Liver (tissue), 10 donors: ENCODE measurements at places on chromosomes 5 and 9. TPM values are rescaled to one million over a fixed set of nuclear protein-coding genes. Genes with fewer than 3 reads are reported as not detected.

DNA sequence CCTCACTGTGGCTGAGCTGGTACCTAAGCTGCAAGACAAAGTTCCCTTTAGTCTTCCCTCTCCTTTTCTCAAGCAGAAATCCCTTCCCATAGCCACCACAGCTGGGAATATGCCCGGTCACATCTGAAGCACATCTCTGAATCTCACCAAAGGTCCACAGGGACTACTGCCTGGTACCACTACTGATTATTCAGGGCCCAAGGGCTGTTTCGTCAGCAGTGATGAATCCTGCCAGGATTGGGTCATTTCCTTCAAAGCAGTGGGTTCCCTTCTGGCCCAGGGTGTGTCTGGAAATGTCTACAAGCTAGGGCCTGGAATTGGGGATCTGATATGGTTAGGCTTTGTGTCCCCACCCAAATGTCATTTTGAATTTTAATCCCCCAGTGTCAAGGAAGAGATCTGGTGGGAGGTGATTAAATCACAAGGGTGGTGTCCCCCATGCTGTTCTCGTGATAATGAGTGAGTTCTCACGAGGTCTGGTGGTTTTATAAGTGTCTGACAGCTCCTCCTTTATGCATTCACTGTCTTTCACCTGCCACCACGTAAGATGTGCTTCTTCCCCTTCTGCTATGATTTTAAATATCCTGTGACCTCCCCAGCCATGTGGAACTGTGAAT lies 83.2 kb upstream of the FST start:
- H3K4me1 ChIP-seq, result no peaks in the 10 kb centered on the region
- no peak overlapping the region for H3K27ac ChIP-seq
- DNase-seq, result no peak
- H3K36me3 ChIP-seq, result no peaks in the 10 kb centered on the region

GRCh38 chr5:140344683-140345423 lies 1.6 kb downstream of the HBEGF start:
- H3K27me3 ChIP-seq, result no peaks in the 10 kb centered on the region
- H3K27ac ChIP-seq, result no peak overlapping the region
- peak overlapping the region; percentile 29 for H3K4me3 ChIP-seq
- H3K36me3 ChIP-seq, result no peaks in the 10 kb centered on the region
- no peak for DNase-seq

GRCh38 chr5:26003966-26004365 lies 1034.4 kb downstream of the CDH9 start:
- H3K4me1 ChIP-seq, result no peaks in the 10 kb centered on the region
- no peak overlapping the region for H3K27ac ChIP-seq
- H3K36me3 ChIP-seq, result no peaks in the 10 kb centered on the region
- no peak for DNase-seq
- H3K27me3 ChIP-seq, result no peaks in the 10 kb centered on the region

DNA sequence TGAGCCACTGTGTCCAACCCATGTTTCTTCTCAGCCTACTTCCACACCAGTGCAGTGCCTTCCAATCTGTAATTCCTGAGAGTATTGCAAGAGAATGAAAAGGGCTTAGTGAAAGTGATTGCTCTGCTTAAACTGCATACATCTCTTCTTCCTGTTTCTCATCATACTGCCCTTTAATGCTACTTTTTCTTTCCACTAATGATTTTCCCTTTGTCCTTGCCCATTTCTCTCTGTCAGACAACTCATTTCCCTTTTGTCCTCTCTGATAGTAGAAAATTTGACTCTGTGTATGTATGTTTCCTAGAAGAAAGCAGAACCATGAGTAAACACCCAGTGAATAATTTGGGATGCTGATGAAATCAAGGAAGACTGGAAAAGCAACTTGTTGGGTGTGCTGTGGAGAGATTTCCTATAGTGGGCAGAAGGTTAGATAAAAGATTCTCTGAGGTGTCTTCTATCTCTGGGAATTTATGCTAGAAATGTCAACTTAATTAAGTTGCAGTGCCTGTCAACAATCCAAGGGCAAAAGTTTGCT lies 102.2 kb upstream of the CHD1 start:
- H3K4me3 ChIP-seq, result no peak overlapping the region
- no peaks in the 10 kb centered on the region for H3K27me3 ChIP-seq
- H3K36me3 ChIP-seq, result no peaks in the 10 kb centered on the region
- H3K27ac ChIP-seq, result no peak overlapping the region
- H3K4me1 ChIP-seq, result peaks cover under 1% of the 10 kb centered on the region
- no peak for DNase-seq

DNA sequence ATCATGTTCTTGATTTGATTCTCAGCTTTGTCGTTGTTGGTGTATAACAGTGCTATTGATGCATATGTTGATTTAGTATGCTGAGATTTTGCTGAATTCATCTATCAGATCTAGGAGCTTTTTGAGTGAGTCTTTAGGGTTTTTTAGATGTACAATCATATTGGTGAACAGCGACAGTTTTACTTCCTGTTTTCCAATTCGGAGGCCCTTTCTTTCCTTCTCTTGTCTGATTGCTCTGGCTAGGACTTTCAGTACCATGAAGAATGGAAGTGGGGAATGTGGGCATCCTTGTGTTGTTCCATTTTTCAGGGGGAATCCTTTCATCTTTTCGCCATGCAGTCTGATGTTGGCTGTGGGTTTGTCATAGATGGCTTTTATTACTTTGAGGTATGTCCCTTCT lies 100.4 kb downstream of the SGCD start:
- H3K4me3 ChIP-seq, result no peak overlapping the region
- no peaks in the 10 kb centered on the region for H3K4me1 ChIP-seq
- DNase-seq, result no peak
- H3K27ac ChIP-seq, result no peak overlapping the region
- H3K27me3 ChIP-seq, result no peaks in the 10 kb centered on the region
- H3K36me3 ChIP-seq, result no peaks in the 10 kb centered on the region

GRCh38 chr5:85000671-85001070 lies 616.0 kb upstream of the EDIL3 start:
- H3K4me1 ChIP-seq, result no peaks in the 10 kb centered on the region
- H3K36me3 ChIP-seq, result no peaks in the 10 kb centered on the region
- no peak for DNase-seq
- no peak overlapping the region for H3K27ac ChIP-seq
- no peaks in the 10 kb centered on the region for H3K27me3 ChIP-seq

GRCh38 chr9:129175825-129176633 lies 2.0 kb downstream of the IER5L start:
- H3K4me1 ChIP-seq, result peaks cover 4% of the 10 kb centered on the region
- no peaks in the 10 kb centered on the region for H3K27me3 ChIP-seq
- no peaks in the 10 kb centered on the region for H3K36me3 ChIP-seq

- no peak for DNase-seq
- no peaks in the 10 kb centered on the region for H3K27me3 ChIP-seq
Measured at GRCh38 chr9:19441730-19442129, 32.9 kb downstream of the ACER2 start.

DNA sequence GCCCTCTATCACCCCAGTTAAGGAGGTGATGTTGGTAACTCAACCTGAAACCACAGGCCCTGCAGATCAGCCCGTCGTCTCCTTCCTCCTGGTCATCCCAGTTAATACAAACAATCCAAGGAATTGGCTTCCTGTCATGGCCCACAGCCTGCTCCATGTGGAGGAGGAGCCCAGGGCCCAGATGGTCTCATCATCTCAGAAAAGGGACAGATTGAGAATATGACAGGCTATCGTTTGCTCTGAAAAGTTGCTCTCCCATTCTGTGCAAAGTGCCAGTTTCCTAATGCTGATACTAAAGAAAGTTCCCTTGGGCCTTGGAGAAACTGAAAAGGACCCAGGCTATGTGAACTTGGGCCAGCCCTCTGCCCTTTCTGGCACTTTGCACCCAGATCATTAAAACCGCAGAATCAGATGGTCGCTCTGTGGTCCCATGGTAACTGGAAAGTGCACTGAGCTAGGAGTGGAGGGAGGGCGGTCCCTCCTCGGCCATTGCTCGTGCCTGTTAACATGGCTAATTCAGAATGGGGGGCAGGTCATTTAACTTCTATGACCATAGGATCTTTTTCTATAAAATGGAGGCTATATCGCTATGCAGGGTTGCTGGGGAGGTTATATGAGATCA lies 675 bp upstream of the SPAAR start:
- DNase-seq, result no peak
- no peaks in the 10 kb centered on the region for H3K27me3 ChIP-seq
- H3K4me3 ChIP-seq, result no peak overlapping the region
- no peaks in the 10 kb centered on the region for H3K36me3 ChIP-seq
- peaks cover 57% of the 10 kb centered on the region for H3K4me1 ChIP-seq

DNA sequence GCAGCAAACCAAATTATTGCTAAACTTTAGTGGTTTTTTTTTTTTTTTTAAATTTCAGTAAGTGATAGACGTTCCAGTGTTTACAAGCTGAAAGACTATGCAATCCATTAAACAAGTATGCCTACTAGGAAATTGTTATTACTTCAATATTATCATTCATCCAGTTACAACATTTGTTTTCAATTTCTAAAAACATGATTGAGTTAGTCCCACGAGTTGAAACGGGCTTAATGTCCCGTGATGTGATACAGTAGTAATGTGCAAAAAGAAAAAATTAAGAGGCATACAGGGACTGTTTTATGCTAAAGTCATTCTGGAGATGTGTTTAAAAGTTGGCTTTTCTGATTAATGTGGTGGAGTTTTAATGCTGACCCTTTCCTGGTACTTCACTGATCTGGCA lies 550.3 kb upstream of the DMAC1 start:
- no peaks in the 10 kb centered on the region for H3K36me3 ChIP-seq
- no peak overlapping the region for H3K4me3 ChIP-seq
- no peak overlapping the region for H3K27ac ChIP-seq

GRCh38 chr5:35898952-35899660 lies 39.3 kb downstream of the CAPSL start:
- no peak overlapping the region for H3K4me3 ChIP-seq
- no peaks in the 10 kb centered on the region for H3K27me3 ChIP-seq
- H3K27ac ChIP-seq, result no peak overlapping the region
- no peaks in the 10 kb centered on the region for H3K36me3 ChIP-seq
- no peak for DNase-seq
- no peaks in the 10 kb centered on the region for H3K4me1 ChIP-seq

DNA sequence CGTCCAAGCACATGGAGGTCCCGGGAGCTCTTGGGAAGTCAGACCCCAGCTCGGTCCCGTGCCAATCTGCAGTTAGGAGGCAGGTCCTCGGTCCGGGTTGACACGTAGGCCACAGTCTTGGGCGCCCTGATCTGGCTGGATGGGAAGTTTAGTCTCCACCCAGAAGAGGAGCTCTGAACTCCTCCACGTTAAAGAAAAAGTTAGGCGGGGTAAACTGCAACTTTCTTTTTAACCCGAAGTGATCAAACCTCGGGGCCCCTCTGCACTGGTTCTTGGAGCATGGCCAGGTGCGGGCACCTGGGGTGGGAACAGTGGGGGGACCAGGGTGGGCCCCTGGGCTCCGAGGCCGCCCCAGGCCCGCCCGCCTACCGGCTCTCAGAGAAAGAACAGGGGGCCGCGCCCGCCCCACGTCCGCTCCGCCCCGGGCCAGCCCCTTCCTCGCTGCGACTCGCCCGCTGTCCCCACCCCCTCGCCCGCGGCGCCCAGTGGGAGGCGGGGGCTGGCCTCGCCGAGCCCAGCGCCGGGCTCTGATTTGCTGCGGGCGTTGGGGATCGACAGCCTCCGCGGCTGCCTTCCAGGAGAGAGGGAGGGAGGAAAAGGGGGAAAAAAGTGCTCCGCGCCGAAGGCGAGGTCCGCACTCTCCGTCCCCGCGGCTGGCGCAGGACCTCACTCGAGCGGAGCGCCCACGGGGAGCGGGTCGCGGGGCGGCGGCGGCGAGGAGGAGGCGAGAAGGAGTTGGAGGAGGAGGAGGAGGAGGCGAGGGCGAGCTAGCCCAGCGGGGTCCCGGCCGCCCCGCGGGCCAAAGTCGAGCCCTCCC lies at the start of gene COL5A1:
Gene COL5A1, plus strand, starts transcription at position 631 of the 817 bp plus-strand sequence. CDS start 385 bp downstream, outside the sequence.
- peaks cover 8% of the 10 kb centered on the region for H3K4me1 ChIP-seq
- DNase-seq, result peak; percentile 69
- no peaks in the 10 kb centered on the region for H3K27me3 ChIP-seq
- no peaks in the 10 kb centered on the region for H3K36me3 ChIP-seq

DNA sequence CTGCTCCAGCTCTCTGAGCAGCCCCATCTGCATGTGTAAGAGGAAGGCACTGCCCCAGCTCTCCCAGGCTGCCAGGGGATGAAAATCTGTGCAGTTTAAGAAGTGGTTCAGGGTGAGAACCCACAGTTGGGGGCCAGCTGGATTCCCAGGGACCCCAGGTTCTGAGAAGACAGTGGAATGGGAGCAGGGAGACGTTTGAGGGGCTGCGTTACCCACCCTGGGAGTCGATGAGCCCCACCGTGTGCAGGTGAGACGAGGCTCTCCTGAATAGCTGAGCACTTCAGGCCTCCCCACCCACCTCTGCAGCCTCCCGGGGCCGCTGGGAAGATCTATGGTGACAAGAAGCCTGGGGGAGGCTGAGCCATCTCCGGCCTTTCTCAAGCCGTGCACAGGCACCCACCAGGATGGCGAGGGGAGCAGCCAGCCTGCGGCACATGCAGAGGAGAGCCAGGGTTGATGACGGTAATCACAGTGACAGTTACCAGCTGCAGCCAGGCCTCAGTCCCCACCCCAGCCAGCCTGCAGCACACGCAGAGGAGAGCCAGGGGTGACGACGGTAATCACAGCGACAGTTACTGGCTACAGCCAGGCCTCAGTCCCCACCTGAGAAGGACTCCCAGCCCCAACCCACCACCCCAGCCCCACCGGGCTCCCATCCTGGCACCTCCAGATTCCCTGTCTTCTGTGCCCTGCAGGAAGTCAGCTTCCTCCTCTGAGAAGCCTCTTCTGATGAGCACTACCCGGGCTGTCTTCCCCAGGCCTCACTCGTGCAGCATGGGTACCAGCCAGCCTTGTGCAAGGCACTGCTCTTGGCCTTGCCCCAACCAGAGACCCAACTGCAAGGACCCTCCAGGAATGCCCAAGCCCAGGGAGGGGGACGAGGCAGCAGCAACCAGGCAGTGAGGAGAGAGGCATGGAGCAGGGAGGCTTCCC lies 150.8 kb upstream of the PPP1R26 start:
- no peaks in the 10 kb centered on the region for H3K36me3 ChIP-seq
- H3K27me3 ChIP-seq, result no peaks in the 10 kb centered on the region
- H3K4me3 ChIP-seq, result no peak overlapping the region
- H3K4me1 ChIP-seq, result no peaks in the 10 kb centered on the region
- DNase-seq, result no peak
- no peak overlapping the region for H3K27ac ChIP-seq

DNA sequence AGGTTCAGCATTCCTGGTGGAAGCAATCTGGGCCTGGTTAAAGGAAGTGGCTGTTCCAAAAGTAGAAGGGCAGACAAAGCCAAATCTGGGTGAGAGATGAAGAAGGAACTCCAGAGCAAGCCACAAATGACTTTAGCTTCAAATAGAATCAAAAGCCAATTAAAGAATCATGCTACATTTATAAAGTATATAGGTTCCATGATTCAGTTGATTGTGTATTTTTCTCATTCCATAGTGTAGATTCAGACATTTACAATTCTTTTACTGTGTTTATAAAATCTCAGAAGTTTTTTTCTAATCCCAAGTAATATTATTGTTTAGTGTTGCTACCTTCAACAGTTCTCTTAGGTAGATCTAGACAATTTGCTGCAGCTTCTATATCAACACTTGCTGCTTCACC lies 262.0 kb downstream of the PLK2 start:
- H3K36me3 ChIP-seq, result no peaks in the 10 kb centered on the region
- H3K27me3 ChIP-seq, result no peaks in the 10 kb centered on the region
- no peaks in the 10 kb centered on the region for H3K4me1 ChIP-seq
- no peak overlapping the region for H3K4me3 ChIP-seq
- H3K27ac ChIP-seq, result no peak overlapping the region

The BICD2 gene
- total RNA-seq, result 15.9 TPM

The SEC16A gene
- total RNA-seq, result 21.7 TPM

The PTGES gene
- total RNA-seq, result 0.47 TPM
